ENCODE measurements at places on chromosomes 1 and 21.

- DNase-seq: no peak
Observed at GRCh38 chr1:69987881-69988280, 217.5 kb downstream of the LRRC40 start.

DNA sequence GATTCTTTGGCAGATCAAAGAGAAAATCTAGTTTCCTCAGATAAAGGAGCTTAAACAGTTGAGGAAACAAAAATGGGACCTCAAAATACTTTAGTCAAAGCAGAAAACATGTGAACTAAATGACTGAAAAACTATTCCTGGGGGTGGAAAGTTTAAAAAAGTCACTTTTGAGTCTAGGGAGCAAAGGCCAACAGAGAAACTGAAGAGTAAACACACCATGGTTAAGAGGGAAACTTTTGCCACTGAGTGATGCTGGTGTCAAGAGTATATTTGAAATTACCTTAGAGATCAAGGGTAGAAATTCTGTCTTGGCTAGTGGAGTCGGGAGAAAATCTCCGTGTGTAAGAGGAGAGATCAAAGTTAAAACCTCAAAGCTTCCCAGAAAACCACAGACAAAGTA is 501.2 kb upstream of the ADGRL4 start:
- DNase-seq: no peak

GRCh38 chr1:242784084-242784483 is 259.6 kb upstream of the PLD5 start:
- DNase-seq: peak; percentile 75

- DNase-seq: no peak
Observed at GRCh38 chr1:183806125-183806524, 1.2 kb downstream of the RGL1 start.

Data from naive B cell (primary cell).